ENCODE measurements at places on chromosomes 2 and 18.

- DNase-seq: no peak
Observed at GRCh38 chr2:136530146-136530545, 235.2 kb upstream of the THSD7B start.

DNA sequence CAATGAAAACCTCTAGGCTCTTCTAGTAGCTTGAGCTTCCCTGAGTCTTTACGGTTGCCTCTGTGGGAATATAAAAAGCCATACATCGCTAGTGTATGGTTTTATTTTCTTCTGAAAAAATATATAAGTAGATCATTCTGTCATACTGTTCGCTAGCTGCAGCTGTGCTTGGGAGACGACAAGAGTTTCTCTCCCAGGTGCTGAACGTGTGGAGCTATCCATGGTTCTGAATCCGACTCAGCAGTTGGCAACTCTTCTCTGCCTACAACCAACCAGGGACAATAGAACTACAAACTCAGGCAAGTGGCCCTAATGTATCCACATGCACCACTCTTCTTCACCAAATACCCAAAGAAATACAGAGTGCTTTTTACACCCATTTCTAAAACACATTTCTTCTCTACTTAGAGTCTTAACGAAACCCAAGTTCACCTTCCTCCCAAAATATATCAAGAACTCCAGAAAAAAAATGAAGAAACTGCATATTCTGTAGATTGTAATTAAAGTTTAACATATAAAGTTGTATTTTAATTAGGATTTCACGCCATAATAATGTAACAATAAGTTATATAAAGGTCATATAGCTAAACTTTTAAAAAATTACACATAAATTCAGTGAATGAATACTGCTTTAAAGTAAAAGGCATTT is 2.2 kb upstream of the KCNH7 start:
- peak; percentile 81 for DNase-seq

- DNase-seq: no peak
Observed at GRCh38 chr2:180012523-180012922, 5.4 kb upstream of the CWC22 start.

DNA sequence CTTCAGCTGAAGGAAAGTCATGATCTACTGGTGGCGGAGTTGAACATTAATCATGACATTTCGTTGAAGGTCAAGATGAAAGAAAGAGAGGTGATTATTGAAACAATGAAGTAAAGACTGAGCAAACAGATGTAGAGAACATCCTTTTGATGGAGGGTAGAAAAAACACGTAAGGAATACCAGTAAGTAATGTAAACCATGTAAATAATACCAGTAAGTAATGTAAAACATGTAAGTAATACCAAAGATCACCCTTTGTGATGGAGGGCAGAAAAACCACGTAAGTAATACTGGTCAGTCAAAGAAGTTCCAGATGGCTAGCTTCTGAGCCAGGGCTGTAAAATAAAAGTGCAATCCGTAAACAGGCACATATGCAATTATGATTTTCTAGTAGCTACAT is 1387.7 kb downstream of the SUCLG1 start:
- no peak for DNase-seq

- DNase-seq: no peak
Observed at GRCh38 chr2:11753886-11754699, 7.7 kb downstream of the LPIN1 start.

GRCh38 chr2:863732-864450 is 86.8 kb upstream of the SNTG2 start:
- DNase-seq: no peak

- no peak for DNase-seq
Observed at GRCh38 chr2:224524657-224525056, 60.5 kb downstream of the CUL3 start.

DNA sequence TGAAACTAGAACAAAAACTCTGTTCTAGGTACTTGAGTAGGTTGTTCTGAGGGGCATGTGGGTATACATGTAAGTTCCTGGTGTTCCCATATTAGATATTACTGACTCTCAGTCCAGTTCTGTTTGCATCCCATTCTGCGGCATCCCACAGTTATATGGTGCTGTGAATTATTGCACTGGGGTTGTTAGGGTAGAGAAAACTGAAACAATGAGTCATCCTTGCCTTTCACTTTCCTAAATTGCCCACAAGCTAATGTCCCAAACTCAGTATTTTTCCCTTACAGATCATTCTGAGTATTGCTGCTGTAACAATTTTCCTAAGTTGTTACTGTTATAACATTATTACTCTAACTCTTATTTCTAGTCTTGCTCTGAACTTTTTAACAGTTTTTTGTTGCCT is 3.0 kb downstream of the WDR75 start:
- no peak for DNase-seq

DNA sequence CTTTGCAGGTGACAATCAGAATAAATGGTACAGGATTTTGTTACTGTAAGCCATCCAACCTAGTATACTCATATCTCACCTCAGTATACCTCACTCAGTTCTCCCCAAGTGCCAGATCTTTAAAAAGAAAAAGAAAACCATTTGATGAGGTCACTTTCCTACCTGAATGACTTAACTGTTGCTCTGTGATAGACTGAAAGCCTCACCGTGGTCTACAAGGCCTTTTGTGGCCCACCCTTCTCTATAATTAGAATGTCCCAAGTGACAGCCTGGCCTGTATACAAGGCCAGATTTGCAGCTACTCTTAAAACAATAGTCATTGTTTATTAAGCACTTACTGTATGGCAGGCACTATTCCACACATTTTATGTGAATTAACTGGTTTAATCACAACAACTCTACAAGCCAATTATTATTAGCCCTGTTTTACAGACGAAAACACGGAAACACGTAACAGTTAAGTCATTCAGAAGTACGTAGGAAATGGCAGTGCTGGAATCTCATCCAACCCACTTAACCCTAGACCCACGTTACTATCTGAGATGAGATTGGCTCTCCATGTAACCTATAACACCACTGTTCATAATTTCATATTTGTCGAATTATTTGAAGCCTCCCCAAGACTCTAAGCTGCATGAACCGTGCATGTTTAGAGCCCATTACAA is 28.3 kb downstream of the PKP4 start:
- no peak for DNase-seq

GRCh38 chr2:224381521-224382279 is 20.2 kb downstream of the FAM124B start:
- DNase-seq: no peak

DNA sequence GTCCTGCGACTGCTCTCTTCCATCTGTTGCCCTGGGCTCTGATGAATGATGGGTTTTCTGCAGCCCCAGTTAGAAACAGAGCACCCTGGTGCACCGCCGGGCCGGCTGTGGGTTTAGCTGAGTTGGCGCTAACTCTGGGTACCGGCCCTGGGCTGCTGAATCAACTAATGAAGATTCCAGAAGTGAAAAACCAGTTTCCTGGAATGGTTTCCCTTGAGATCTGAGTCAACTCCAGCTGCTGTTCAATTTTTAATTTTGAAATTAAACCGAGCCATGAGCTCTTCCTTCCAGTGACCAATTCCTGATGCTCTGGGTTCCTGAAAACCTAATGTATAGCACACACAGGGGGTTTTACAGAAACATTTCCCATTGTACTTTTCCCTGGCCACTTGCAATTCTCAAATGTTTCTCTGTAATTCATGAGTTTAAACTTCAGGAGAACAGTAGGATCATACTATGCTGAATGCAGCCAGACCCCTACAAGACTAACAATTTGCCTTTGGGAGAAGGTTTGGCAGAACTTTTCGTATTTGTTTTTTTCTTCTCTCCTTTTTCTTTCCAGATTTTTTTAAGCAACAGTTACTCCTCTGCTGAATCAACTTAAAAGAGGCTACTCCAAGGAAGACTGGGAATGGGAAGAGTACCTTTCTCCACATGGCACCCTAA is 5.5 kb downstream of the COL6A3 start:
- no peak for DNase-seq

DNA sequence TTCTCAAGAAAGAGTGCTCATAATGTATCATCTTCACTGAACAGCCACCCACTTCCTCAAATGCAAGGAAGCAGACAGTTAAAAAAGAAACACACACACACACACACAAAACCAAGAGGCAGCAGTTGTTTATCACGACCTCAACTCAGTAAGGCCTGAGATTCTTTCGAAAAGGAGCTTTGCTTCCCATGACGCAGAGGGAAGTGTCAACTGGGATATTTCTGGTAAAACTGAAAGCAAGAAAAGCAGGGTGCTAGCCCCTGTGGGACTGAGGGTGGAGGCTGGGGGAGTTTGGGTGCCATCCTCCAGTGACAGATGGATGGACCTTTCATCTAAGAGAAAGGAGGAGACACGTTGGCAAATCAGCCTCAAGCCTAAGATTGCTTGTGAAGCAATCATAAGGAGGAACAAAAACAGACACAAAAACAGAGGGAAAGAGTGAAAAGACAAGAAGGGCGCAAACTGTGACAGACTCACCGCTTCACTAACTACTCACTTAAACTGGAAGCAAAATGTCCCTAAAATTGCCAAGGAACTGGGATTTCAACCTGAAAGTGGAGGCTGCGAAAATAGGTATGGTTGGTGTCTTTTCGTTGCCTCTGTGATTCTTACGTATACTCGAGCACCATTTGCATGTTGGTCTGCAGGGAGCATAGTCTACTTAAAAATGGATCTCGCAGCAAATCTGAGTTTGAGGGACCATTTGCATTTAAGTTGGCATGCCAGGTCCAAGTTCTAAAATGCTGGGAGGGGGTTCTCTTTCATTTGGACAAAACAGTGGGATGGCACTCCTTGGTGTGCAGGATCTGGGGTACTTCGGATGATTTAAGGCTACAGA is at the start of gene ARHGAP25:
TSS of gene ARHGAP25 (plus strand) at position 124 of the 838 bp plus-strand sequence. CDS start at position 513, 389 bp downstream.
- no peak for DNase-seq

DNA sequence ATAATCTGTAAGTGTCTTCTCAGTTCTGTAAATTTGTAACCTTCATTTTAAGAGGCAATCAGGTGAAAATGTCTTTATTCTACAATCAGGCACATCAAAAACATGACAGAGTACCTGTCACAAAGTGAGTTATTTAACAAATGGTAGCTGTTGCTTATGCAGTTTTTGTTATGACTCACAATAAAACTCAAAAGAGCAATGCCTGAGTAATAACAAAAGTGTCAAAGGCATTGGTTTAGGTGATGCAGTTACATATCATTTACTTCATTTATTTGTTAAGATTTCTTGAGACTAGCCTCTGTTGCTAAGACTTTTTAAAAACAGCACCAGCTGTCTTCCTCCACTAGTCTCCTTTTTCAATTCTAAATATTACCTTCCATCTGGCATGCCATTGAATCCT is 177.8 kb downstream of the KIAA1328 start:
- no peak for DNase-seq

GRCh38 chr2:216074794-216075193 is 6.8 kb downstream of the PECR start:
- DNase-seq: no peak

- DNase-seq: no peak
Observed at GRCh38 chr18:75365837-75366236, 61.7 kb downstream of the SMIM21 start.

DNA sequence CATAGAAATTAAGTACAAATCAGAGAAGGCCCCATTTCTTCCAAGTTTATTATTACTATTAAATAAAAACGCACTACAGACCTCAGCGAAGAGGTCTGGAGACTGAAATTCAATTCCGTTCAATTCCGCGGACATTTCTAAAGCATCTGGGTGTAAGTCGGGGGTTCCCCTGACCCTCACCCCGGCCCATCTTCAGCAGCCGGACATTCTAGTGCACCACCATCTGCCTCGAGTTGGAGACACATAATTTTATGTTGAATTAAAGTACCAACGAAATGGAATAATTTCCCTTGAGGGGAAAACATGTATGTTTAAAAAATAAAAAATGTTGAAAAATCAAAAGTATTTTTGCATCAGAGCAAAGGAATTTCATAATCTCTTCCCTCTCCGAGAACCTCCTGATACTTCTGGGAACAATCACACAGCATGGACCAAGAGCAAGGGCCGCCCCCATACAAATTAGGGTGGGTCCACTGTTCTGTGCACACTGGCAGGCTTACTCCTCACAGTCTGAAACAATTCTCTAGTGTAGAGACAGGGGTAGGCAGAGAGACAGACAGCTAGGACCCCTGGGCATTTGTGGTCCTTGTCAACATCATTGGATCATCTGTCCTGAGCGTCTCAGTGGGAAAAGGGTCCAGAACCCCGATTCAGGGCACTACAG is 29.3 kb downstream of the MBP start:
- DNase-seq: no peak

- no peak for DNase-seq
Observed at GRCh38 chr2:37295469-37296073, 29.1 kb downstream of the PRKD3 start.

DNA sequence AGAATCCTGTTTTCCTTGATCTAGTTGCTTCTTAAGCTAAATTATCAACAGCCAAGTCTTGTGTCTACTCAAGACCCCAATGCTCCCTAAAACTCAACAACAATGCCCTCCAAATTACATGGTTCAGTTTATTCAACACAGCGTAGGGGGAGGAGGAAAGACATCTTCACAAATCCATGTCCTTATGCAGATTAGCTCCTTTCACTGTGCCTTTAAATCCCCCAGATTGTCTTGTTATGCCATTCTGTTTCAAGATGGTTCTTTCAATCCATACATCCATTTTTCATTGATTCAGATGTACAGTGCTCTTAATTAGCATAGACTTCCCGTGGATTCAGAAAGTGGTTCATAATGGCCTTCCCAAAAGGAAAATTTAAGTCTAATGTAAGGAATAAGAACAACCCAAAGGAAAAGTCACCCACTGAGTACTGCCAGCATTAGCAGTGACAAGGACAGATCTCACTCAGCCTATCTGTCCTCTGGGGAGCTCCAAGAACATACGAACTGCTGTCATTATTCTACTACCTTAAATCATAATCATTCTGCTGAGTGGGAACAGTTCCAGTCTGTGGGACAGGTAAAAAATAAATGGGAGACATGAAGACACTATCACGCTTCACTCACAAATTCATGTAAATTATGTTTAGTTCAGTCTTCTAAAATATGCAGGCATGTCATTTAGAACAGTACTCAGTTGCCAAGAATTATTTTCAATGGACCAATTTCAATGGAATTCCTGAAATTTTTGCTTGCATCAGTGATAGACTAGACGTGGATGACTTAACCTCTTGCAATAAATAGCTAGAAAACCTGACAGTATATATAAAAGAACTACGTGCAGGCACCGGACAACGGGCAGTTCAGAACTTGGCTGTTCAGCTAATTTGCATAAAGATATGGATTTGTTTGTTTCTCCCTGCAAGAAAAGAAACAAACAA is 58.9 kb upstream of the RNU4ATAC start:
- DNase-seq: no peak

GRCh38 chr2:147002256-147002655 is 842.6 kb upstream of the ACVR2A start:
- no peak for DNase-seq

All from ecto neural progenitor cell (in vitro differentiated cells).